Activated naive CD4-positive, alpha-beta T cell treated with anti-CD3 and anti-CD28 coated beads, Interleukin-2, amount 50 U/mL, for 16 hours (primary cell): ENCODE measurements at places on chromosomes 1 and 21.

DNA sequence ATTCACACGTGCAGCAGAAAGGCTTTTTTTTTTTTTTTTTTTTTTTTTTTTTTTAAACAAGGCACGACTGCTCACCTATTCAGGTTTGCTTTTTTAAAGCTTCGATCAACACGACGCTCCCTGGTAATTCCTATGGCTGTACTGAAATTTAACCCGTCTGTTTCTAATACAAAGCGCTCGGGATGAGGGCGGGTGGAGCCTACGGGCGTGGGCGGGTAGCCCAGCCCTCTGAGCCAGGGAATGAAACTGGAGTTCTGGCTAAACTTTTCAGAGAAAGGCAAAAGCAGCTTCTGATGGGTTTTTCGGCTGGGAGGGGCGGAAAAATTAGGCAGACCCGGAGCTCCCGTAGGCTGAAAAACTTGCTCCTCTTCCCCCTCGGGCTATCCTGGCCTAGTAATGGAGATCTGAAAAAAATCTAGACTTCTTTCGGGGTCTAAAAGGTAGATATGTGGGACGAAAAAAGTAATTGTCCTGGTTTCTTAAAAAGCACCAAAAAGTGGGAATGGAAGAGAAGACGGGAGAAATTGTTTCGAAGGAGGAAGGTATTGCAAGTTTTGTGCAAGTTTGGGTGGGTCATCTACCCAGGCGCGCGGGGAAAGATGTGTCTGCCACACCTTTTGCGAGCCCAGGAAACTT lies 7.4 kb downstream of the NR5A2 start:
- DNase-seq = no peak

DNA sequence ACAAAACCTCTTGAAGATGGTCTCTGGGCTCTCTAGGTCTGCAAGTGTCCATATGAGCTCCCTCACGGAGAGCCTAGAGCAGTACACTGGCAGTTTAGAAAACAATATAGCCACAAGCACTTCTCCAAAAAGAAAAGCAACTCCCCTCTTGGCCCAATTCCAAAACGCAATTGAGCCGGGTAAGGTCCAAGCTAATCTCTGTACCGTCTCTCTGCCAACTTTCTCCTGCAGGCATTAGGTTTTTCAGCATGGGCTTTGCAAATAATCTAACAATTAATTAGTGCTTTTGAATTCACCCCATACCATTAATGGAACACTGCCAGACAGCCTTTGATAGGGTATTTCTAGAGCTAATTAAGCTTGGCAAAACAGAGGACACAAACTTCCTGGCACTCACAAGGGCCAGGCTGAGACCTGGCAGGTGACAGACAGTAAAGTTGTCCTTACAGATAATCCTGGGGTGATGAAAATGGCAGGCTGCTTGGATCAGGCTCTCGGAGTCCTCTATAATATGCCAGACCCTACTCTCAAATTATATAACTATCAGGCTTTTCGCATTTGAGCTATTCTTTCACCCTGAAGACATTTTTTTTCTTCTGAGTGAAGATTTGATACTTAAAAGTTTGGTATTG lies 39.8 kb downstream of the TGFBR3 start:
- DNase-seq = no peak

DNA sequence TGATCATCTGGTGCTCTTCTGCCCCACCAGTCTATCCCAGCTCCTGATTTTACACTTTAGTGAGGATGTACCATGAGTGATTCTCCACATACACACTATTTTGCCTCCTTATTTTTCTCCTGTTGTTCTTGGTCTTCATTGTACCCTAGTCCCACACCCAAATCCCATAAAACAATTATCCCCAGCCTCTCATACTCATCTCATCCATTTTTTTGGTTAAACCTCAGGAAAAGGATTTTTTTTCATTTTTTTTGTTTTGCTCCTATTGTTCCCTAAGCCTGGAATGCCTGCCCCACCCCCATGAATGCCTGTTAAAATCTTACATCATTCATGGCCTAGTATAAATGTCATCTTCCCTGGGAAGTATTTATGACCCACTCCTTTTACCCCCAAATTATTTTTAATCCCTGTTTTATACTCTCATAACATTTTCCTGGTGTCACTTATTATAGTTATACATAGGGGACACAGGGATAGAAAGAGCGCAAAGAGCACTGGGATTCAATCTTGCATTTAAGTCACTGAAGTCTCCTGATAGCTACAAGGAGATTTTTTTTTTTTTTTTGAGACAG lies 4.9 kb upstream of the LINGO4 start:
- no peak for DNase-seq

GRCh38 chr1:177865807-177866206 lies 104.1 kb downstream of the SEC16B start:
- DNase-seq = no peak

- no peak for DNase-seq
These were observed 38.2 kb downstream of the TNFSF4 start for GRCh38 chr1:173168941-173169340.

DNA sequence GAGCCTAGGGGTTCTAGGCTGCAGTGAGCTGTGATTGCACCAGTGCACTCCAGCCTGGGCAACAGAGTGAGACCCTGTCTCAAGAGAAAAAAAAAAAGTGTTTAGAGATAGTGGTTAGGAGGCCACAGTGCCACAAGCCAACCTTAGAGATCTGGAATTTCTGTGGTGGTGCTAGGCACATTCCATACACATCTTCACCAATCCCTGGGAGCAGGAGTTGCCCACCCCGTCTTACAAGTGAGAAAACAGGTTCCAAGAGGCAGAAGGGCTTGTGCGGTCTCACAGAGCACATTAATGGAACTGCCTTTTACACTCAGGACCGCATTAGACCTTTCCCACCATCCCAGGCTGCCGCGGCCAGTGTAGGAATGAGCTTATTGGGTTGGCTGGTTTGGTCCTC lies 93.2 kb downstream of the EPHB2 start:
- no peak for DNase-seq

- no peak for DNase-seq
These were observed 634.8 kb downstream of the MATN1 start for GRCh38 chr1:30088594-30088993.

GRCh38 chr1:14876747-14877146 lies 276.8 kb upstream of the TMEM51 start:
- DNase-seq = no peak

GRCh38 chr1:200740571-200741208 lies 2.0 kb downstream of the CAMSAP2 start:
- no peak for DNase-seq

GRCh38 chr1:247156787-247157232 lies 15.0 kb downstream of the ZNF124 start:
- DNase-seq = no peak

- peak; percentile 86 for DNase-seq
These were observed 162.6 kb upstream of the IRF2BP2 start for GRCh38 chr1:234772345-234773147.

GRCh38 chr1:3115275-3116149 lies 46.5 kb downstream of the PRDM16 start:
- DNase-seq = no peak

DNA sequence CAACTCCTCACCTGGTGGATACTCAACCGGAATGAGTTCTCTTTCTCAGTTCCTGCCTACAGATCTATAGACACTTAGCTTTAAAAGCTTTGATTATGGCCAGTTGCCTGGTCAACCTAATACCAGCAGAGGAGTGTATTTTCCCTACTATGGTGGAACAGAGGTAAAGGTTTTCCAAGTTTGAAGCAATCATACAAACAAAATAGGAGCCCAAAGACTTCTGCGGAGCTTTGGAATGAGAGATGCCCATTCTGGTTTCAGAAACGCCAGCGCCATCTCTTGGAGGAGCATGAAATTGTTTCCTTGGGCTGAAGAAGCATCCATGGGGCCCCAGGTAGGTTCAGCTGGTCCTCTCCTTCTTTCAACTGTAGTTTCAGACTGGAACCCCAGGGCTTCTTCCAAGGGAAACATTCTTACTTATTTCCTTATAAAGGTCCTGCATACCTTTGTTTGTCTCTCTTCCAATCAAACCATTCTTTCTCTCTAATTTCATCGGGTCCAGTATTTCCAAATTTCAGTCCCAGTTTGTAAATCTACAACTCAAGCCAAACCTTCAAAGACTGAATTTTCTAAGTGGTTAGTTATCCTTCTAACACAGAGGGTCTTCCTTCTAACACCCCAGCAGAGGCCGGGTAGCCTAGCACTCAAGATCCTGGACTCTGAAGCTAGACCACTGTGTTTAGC lies 95.9 kb downstream of the KCNJ15 start:
- peak; percentile 59 for DNase-seq
